ENCODE measurements at places on chromosomes 16 and 17.

- DNase-seq: peak; percentile 77
Measured at GRCh38 chr16:569445-570254, at the start of gene PIGQ. Gene PIGQ, plus strand, starts transcription at chr16:569968. Its CDS starts 4,107 bp downstream, at chr16:574075.

DNA sequence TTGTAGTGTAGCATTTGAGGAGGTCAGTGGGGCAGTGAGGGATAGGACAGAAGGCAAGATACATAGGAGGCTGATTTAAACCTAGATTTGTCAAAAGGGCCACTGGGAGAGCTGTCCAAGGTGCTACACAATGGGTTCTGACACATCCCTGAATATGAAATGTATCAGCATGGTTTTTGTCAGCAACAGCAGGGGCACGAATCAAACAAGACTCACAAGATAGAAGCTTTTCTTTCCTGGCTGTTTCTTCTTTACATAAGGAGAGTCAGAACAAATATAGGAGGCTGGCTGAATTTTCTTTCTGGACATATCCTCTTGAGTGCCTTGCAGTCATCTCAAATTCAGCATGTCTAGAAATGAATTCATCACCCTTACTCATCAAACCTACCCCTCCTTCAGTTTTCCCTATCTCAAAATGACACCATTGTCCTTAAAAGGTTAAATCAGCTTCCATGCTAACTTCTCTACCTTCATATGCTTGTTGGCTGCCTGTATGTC, 130.5 kb downstream of the NPIPB5 start:
- DNase-seq: peak; percentile 54

DNA sequence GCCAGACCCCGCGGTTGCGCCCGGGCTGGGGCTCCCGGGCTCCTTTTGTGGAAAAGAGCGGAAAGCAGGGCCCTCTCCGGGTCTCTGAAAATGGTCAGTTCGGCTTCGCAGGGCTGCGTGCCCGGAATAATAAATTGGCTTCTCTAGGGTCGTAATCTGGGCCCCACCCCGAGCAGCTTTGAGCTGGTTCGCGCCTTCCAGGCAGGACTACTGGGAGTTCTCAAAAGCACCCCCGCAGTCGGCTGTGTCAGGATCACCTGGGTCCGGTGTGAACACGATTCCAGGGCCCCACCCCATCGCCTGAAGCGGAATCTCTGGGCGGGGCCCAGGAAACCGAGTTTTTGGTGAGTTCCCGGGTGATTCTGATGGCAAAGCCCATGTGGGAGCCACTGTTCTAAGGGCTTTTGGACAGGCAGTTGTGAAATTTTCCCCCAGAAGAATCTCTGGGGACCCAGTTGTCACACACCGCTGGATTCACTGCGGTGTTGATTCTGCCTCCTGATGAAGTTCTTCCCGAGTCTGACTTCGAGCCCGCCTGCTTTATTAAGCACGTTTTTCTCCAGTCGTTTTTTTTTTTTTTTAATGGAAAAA, 77.0 kb downstream of the MRC2 start:
- DNase-seq: peak; percentile 70

DNA sequence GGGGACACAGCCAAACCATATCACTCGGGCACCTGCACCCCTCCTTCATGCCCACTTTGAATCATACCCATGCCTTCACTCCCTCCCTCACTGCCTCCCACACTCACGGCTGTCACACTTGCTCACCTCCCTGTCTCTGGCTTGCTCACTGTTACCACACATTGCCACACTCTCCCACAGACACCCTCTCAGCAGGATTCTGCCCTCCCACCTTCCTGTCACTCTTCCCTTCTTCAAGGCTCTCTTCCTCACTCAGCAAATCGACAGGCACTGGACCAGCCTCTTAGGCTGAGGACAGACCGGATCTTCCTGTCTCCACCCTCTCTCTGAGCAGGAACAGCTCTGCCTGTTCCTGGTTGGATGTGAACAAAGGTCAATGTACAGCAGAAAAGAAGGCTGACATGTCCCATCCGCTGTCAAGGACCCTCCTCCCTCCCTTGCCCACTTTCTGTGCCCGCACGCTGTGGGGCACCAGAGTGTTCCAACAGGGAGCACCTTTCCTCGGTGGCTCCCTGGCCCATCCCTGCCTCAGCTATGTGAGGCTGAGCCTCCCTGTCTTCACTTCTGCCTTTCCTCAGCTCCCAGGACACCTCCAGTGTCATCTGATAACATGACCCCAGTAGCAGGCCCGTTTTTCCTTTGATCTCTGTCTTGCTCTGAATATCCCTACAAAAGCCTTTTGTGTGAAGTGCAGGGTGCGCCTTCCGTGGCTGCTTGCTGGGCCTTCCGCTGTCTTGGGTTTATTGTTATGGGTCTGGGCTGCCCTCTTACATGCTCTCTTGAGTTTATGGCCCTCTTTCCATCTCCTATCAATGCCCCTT, 47.0 kb downstream of the CCDC182 start:
- peak; percentile 21 for DNase-seq

DNA sequence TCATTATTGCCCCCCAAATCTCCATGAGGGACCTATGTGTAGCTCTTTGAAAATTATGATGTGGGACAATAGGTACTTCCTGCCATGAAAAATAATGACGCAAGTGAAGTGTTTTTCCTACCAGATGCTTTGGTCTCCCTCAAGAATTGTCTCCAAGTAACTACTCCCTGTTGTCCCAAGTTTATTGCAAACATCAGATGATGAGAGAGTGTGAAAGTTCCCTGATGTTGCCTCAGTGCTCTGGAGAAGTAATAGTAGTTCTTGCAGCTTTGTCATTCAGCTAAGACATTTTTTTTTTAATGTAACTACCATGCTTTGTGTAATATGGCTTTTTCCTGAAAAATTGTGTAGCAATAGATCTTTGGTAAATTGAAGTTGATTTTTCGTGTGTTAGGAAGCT, 20.1 kb downstream of the LPCAT2 start:
- DNase-seq: no peak

GRCh38 chr16:9112844-9113186, 21.4 kb downstream of the HAPSTR1 start:
- DNase-seq: no peak

DNA sequence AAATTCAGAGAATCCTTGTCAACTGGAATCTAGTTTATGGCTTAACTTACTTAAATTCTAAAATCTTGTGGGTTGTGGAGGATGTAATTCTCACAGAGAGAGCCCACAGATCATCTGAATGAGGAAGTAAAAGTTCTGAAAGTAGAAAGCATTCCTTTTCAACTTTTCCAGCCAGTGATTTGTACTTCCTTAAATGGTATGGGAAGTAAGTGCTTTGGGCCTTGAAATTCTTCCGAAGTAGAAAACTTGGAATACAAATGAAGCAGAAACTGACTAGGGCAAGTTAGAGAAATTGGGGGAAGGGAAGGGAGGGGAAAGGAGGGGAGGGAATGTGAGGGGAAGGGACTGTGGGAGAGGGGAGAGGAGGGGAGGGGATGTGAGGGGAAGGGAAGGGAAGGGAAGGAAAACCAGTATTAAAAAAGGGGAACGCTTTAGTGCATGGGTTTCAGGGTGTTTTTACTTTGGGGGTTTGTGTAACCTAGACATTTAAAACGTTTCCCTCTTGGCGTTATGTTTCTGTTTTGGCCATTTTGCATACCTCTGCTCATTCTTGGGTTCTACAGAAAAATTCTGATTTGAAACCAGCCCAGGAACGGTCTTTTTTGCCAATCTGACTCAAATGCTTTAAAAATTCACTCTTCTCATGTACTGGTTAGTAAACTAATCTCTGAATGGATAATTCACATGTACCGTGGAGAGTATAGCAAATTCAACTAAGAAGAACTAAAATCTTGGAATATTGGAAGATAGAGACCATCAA, 15.5 kb upstream of the SNTB2 start:
- DNase-seq: peak; percentile 26

- no peak for DNase-seq
Measured at GRCh38 chr17:6453279-6454024, 9.2 kb downstream of the PIMREG start.

DNA sequence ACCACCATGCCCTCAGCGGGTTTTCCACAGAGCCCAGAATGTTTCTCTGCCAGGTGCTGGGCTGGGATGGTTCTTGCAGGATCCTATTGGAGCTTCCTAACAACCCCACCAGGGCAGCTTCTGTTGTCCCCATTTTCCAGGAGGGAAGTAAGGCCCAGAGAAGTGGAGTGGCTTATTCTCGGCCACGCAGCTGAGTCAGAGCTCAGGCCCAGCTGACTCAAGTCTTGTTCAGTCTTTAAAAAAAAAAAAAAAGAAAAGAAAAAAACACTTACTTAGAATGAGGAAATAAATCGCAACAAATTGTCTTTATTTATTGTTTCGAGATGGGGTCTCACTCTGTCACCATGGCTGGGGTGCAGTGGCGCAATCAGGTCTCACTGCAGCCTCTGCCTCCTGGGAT, 413.0 kb downstream of the CPPED1 start:
- DNase-seq: no peak
